ENCODE measurements at places on chromosomes 6 and 20.
A peak's percentile ranks its signal among the peaks of the same experiment; 100 is the strongest.

DNA sequence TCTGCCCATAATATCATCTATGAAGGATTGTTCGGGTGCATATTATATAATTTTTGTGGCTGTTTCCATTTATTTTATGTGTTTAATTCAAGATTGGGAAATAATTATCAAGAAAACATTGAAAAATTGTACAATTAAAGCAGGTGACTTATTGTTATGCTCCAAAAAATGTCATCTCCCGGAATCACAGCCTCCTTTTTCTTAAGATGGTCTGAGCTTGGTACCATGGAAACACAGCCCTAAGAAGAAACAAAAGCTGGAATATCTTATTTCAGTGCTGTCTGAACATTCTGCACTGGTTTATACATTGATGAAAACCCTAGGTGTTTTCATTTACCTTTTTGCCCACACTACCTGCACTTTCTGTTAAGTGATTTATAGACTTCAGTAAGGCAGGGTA, 367.2 kb downstream of the ARHGAP18 start:
- DNase-seq = no peak

- DNase-seq = no peak
Observed at GRCh38 chr6:155939253-155939652, 483.6 kb upstream of the NOX3 start.

DNA sequence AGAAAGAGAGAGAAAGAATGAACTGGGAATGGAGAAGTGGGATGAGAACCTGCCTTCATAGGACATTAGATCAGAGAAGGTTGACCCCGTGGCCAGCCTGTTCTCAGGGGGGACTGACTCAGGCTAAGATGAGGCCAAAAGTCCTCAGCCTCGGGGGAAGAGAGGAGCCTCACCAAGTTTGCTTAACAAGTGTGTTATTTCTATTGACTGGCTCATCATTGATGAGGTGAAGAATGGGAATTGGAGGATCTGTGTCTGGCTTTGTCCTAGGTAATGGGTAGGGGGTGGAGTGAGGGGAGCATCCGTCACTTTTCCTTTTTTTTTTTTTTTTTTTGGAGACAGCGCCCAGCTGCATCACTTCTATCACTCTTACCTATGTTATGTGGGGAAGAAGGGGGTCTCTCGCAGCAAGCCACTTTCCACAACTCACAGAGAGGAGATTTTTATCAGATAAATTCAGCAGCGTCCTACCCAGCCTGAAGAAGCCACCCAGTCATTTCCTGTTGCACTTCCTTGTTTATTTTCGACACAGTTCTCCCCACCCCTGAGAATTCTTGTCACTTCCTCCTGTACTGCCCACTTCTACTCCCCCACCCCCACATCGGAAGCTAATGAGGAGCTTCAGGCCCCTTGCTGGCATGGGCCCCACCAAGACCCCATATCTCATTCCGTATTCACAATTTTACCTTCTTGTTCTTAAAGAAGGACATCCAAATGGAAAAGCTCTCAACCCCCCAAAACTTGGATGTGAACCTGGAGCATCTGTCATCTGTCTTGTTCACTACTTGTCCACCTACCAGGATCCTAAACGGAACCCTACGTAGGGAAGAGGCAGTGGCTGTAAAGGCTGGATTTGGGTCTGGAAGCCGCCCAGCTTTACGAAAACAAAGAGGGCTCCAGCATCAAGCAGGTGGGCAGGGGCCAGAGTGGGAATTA, 2.8 kb upstream of the RNASET2 start:
- DNase-seq = no peak

GRCh38 chr6:116531675-116532570, 13.6 kb downstream of the TRAPPC3L start:
- DNase-seq = peak; percentile 41

DNA sequence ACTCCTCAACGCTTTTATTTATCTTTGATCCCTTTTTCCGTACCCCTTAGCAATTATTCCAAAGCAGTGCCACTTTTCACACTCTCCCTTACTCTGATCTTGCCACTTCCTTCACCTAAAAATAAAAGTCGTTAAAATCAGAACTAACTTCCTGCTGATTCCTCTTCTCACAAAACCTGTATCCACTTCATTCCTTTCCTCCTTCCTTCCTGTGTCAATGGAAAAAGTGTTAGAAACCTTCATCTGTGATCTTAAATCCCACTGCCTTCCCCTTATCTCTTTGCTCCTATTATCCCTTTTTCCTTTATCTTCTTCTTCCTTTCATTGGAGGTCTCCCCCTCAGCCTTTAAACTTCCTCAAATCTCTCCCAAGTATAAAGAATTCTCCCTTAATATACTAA, 49.2 kb downstream of the GOPC start:
- no peak for DNase-seq

DNA sequence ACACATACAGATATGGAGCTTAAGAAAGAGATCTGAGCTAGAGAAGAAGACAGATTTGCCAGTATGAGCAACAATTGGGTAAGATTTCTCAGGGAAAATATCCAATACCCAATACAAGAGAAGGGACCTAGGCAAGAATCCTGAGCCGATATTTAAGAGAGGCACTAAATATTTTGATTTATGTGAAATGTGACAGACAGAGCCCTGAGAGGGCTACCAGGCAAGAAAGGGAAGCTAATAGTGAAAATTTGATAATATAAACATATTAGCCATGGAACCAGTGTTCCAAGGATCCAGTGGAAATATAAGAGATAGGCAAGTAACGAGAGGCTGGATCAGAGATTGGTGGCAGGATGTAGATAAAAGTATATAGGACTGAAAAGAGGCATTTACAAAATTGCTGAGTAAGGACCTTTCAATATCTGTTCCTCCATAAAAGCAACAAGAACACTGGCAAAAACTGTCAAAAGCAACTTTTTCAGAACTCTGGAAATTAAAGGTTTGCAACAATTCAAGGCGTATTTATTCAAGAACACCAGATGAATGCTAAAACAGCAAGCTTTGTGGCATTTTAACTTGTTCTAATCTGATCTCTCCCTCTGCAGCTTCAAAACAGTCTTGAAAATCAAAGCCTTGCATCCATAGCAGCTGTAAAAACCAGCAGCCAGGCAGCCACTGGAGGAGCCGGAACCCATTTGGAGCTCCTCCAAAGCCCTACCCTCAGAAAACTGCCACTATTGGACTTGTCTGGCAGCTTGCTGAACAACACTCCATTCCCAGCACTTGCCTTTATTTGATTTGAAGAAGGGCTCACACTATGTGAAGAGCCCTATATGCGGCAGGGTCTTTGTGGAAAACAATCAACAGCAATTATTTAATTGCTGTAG, 58.8 kb downstream of the REV3L start:
- no peak for DNase-seq

DNA sequence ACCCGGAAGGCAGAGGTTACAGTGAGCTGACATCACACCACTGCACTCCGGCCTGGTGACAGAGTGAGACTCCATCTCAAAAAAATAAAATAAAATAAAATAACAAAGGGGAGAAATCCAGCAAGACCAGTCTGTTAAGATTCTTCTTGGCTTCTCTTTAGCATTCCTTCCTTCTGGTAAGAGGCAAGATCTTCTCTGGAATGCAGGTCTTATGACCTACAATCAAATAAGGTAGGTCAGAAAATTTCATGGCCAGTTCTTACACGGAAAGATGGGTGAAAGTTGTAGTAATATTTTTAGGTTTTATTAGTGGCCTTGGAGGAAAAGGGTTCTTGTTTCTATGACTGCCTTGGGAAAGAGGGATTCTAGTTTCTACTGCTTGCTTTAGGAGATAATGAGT, 180.9 kb downstream of the FUT9 start:
- no peak for DNase-seq

DNA sequence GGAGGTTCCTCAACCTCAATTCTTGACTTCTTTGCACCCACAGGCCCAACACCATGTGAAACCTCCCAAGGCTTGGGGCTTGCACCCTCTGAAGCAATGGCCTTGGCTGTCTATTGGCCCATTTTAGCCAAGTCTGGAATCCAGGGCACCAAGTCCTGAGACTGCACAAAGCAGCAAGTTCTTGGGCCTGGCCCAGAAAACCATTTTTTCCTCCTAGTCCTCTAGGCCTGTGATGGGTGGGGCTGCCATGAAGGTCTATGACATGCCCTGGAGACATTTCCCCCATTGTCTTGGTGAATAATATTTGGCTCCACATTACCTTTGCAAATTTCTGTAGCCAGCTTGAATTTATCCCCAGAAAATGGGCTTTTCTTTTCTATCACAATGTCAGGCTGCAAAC, 849.6 kb upstream of the MANEA start:
- no peak for DNase-seq

Data from NCI-H1930 (cell line).